Esophagus muscularis mucosa (tissue), 4 donors: ENCODE measurements at places on chromosomes 2 and 18. TPM values are rescaled to one million over a fixed set of nuclear protein-coding genes. Genes with fewer than 3 reads are reported as not detected.

DNA sequence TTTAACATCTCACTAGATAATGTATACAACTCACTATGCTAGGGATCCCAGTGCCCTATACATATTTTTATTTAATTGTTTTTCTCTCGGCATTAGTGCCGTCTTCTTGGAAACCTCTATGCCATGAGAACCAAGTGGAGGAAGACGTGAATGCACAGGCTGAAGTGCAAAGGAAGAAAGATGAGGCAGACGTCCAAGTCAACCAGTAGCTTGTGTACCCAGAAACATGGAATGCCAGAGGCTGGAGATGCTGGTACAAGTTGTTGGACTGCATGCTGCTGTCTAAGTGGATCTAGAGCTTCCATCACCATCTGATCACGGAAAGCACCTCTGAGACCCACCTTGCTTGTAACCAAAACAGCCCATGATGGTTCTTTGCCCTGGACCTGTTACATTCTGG is 12.5 kb upstream of the GEMIN6 start:
- DNase-seq: no peak

- DNase-seq: peak; percentile 3
Measured at GRCh38 chr2:196333397-196333796, 162.0 kb upstream of the STK17B start.

DNA sequence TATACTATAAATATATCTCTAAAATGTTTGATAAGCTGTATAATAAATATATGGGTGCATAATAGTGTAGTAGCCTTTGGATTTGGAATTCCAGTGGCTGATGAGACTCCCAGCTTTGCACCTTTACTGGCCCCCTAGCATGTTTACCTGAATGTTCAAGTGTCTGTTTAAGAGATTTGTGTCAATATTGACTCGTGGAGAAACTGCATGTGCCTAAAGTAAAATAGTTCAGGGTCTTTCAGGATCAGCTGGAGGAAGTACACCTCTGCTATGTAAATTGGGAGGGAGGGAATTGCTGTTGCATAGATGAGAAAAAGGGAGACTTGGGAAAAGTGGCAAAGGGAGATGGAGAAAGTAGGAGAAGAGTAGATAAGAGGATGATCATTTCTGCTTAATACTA is 23.9 kb downstream of the ME2 start:
- no peak for DNase-seq

DNA sequence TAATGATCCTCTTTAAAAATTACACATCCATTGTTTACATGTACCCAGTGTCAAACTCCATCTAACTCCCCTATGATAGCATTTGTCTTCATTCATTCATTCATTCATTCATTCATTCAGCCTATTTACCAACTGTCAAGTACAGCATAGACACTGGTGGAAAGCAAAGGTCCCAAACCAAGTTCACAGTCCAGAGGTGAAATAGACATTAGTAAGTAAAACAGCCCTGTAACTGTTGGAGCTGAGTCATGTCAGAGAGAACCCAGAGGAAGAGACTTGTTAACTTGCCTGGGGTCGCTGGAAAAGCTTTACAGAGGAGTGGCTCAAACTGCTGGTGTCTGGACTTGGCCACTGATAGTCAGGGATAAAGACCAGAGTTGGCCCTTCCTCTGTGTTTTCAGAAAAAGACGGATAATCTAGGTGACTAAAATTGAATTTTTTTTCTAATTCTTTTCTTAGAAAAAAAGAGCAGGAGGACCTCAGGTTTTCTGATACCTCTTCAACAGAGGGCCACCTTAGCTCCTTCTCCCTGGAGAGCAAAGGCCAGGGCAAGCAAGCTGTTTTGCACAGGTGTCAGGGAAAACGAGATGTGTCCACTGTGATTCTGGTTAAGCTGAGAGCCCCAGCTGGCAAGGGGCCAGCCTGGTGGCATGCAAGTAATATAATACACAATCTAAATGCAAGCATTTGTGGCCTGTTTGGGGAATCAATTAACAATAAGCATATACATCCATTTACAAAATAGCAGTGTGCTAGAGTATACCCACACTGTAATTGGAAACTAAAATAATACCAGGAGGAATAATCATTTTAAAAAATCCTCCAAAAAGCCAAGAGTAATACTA is 96.7 kb upstream of the SLC14A2 start:
- no peak for DNase-seq

DNA sequence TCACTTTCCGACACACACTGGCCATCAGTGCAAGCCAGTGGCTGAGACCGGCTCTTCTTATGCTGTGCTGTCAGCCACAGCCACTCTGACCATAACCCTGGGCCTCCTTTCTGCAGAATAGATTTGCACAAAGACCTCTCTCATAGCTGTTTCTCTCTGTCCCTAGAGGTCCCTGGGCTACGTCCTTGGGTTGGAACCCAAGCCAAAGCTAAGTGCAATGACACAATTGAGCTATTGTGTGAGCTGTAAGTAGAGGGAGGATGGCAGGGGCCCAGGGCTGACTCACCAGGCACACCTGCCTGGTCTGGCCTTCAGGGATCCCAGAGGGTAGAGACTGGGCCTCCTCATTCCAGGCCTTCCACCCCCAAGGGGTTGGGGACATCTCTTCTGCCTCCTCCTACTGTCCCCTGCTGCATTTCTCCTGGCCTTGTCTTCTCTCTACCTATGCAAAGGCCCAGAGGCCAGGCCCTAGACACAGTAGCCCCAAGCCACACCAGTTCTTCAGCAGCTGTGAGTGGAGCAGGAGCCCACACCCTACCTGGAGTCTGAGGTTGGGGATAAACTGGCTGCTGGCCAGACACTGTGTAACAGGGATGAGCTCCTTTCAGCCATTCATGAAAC is 174.6 kb downstream of the NCK2 start:
- DNase-seq: no peak

- DNase-seq: no peak
Measured at GRCh38 chr18:40957533-40958070, 997.4 kb upstream of the PIK3C3 start.

DNA sequence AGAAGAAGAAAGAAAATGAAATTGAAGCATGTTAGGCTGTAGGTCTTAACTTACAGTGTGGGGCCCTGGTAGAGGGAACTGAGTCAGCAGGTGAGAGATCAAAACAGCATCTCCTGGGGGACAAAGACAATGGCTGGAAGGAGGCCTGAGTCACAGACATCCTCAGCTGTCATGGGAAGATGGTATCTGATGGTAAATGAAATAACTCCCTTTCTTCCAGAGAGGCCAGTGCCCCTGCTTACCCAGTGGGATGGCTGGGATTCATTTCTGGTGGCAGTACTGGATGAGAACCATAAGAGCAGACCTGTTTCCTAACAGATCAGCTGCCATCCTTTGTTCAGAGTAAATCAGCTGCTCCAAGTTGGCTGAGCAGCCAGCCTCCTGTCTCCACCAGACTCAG is 251.3 kb upstream of the EPAS1 start:
- DNase-seq: no peak

- DNase-seq: no peak
Measured at GRCh38 chr2:215417400-215417951, 18.4 kb downstream of the FN1 start.

GRCh38 chr2:94994914-94995552 is 30.5 kb upstream of the MAL start:
- DNase-seq: no peak

DNA sequence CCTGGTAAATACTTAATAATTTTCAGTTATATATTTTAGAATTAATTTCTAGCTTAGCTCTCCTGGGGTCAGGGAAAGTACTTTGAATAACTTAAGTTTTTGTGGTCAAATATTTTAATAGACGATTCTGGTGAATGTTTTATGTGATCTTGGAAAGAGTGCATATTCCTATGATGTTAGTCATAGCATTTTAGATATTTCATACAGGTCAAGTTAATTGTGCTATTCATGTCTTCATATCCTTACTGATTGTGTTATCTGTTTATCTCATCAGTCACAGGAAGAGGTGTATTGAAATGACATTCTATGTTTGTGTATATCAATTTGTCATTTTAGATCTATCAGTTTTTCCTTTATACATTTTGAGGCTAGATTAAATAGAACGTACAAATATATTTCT is 576.2 kb downstream of the CPS1 start:
- no peak for DNase-seq

DNA sequence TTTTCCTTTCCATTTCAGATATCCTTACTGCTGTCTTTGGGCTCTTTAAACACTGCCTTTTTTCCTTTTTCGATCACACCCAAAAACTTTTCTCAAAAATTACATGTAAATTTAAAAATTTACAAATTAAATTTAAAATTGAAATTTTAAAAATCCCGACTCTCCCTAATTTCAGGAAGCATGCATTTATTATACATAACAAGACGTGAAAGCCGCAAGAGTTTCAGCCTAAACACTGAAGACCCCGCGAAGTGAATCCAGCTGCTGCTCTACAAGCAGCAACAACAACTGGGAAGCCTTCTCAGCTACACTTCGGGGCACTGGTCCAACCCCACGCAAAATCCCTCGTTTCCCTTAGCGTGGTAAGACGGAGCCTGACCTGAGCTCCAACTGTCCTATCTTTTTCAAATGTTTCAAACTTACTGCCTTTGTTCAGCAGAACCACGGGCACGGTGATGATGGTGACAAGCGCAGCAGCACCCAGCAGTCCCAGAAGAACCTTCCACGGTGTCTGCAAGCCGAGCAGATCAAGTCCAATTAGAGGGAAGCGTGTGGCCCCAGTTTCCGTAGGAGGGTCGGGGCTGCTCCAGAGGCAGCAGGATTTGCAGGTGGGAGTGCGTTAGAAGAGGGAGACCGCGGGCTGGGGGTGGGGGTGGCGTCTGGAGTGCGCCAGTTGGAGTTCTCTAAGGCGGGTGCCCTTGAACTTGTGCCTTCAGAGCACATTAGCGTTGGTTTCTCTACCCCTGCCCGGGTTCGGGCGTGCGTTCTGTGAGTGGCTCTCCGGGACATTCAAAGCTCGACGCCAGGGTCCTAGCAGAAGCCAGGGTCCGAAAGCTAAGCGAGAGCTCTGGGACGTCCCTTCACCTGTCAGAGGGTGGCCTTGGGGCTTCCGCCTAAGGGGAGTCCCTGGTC is 783 bp downstream of the DPP4 start:
- no peak for DNase-seq

GRCh38 chr2:98078701-98079100 is 8.3 kb upstream of the VWA3B start:
- no peak for DNase-seq

MAB21L4 gene
- not detected for total RNA-seq

IL36G gene
- not detected for total RNA-seq

PLCL1 gene
- 86.2 TPM for total RNA-seq

PELI1 gene
- total RNA-seq: 31.1 TPM

SNED1 gene
- 7.3 TPM for total RNA-seq

STRADB gene
- 15.6 TPM for total RNA-seq
